ENCODE measurements at places on chromosomes 3 and 15. TPM values are rescaled to one million over a fixed set of nuclear protein-coding genes. Genes with fewer than 3 reads are reported as not detected.

The SERPINI2 gene
- total RNA-seq = not detected

The GNAT1 gene
- total RNA-seq = 0.11 TPM

The GRAMD2A gene
- not detected for total RNA-seq

The CPLX3 gene
- 0.53 TPM for total RNA-seq

The ISLR gene
- not detected for total RNA-seq

The MEGF11 gene
- not detected for total RNA-seq

The TRIM59 gene
- 16.2 TPM for total RNA-seq

The SLC24A5 gene
- total RNA-seq = not detected

The PPP1R14D gene
- not detected for total RNA-seq

The NRROS gene
- total RNA-seq = 7.4 TPM

The CDCP1 gene
- 1.8 TPM for total RNA-seq
